ENCODE measurements at places on chromosomes 16 and 17. TPM values are rescaled to one million over a fixed set of nuclear protein-coding genes. Genes with fewer than 3 reads are reported as not detected.

GRCh38 chr17:37570527-37571093 is 38.6 kb downstream of the SYNRG start:
- DNase-seq = peak; percentile 93

Gene TACO1
- total RNA-seq = 21.0 TPM

Gene UBE2G1
- 37.7 TPM for total RNA-seq

Gene ASB16
- total RNA-seq = not detected

Gene FOXN1
- not detected for total RNA-seq

Gene LDHD
- total RNA-seq = 3.6 TPM

GRCh38 chr17:1966274-1967086 is 58.7 kb downstream of the RTN4RL1 start:
- peak; percentile 61 for DNase-seq

- DNase-seq = no peak
These were observed 29.6 kb upstream of the SHISA9 start for GRCh38 chr16:12871784-12872183.

- no peak for DNase-seq
These were observed 2.3 kb downstream of the E2F4 start for GRCh38 chr16:67194260-67194659.

Gene CACNG1
- not detected for total RNA-seq

GRCh38 chr16:1154291-1154886 is 1.5 kb downstream of the CACNA1H start:
- DNase-seq = peak; percentile 88
